ENCODE measurements at places on chromosomes 7 and 10. TPM values are rescaled to one million over a fixed set of nuclear protein-coding genes. Genes with fewer than 3 reads are reported as not detected.

PAPOLB gene
- not detected for total RNA-seq

DNA sequence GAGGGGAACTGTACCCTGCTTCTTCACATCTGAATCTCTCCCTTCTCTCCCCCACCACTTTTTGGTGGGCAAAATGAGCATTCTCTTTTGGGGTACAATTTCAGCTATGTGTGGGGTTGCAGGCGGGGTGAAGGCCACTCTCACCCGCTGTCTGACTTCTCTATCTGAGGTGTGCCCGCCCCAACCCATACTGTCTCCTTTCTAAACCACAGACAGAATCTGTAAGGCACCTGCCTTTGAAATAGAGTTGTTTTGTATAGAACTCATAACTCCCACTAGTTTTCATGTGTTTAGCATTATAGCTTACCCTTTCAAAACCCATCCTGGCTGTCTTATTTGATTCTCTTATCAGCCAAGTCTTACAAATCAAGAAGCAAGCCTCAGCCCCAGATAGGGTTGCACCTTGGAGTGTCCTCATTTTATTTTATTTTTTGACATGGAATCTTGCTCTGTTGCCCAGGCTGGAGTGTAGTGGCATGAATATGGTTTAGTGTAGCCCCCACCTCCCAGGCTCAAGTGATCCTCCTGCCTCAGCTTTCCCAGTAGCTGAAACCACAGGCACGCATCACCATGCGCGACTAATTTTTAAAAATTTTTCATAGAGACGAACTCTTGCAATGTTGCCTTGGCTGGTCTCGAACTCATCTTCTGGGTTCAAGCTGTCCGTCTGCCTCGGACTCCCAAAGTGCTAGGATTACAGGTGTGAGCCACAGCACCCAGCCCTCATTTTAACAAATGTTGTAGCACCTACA, 11.9 kb downstream of the TSPAN14 start:
- no peak for DNase-seq

AKR1C8 gene
- total RNA-seq, result not detected

GRCh38 chr7:117347480-117347879, 24.6 kb upstream of the WNT2 start:
- no peak for DNase-seq

MYL10 gene
- not detected for total RNA-seq

GRID2IP gene
- total RNA-seq, result 0.21 TPM
